Activated B cell treated with CpG ODN at 0.5 μM for 24 hours (primary cell): ENCODE measurements at places on chromosomes 5 and 9. TPM values are rescaled to one million over a fixed set of nuclear protein-coding genes. Genes with fewer than 3 reads are reported as not detected.

GRCh38 chr9:128089299-128089698 is 21.3 kb downstream of the SLC25A25 start:
- no peak for DNase-seq

- no peak for DNase-seq
These were observed 2.7 kb downstream of the BTNL9 start for GRCh38 chr5:181042722-181043121.

DNA sequence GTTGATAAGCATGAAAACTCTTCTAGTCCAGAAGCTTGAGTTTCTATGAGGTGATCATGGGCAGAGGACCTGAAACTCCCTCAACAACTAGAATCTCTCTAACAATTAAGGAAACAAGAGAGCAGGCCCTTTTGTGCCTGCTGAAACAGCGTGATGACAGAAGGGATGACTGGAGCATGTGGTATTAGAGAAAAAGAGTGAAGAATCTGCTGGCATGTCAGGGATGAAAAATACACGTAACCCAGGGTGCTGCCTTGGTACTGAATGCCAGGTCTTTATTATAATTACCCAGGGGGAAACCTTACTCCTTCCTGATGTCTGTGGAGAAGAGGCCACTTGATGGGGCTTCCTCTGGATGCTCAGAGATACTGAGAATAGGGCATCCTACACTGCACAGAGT is 167.8 kb downstream of the CRB2 start:
- DNase-seq = no peak

DNA sequence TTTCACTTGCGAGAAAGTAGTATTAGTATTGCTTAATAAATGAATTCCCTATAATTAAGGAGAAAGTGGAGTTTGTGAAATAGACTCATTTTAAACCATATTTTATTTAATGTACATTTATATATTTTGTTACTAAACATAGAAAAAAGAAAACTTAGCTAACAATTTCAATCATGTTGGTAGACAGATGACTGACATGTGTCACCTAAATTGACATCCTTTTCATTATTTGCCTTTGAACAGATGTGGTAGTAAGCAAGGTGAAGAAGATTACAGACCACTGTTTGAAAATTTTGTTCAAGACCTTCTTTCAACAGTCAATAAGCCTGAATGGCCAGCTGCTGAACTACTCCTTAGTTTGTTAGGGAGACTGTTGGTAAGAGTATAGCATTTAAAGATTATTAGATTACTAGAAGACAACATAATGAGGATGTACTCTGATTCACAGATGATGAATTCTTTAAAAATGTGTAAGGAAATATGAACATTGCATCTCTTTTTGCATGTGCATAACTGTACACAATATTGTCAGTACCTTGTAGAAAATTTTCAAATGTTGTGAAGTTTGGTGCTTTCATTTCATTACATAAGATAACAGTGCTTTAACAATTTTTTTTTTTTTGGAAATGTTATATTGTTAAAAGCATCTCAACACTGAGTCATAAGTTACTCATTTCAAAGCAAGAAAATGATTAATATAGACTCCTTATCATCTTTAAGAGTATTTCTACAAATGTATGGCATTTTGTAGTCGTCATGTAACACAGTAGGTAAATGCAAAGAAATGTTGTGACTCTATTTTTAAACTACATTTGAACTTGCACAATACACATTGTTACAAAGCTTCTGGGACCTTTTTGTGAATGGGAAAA is 139.5 kb downstream of the NIPBL start:
- no peak for DNase-seq

DNA sequence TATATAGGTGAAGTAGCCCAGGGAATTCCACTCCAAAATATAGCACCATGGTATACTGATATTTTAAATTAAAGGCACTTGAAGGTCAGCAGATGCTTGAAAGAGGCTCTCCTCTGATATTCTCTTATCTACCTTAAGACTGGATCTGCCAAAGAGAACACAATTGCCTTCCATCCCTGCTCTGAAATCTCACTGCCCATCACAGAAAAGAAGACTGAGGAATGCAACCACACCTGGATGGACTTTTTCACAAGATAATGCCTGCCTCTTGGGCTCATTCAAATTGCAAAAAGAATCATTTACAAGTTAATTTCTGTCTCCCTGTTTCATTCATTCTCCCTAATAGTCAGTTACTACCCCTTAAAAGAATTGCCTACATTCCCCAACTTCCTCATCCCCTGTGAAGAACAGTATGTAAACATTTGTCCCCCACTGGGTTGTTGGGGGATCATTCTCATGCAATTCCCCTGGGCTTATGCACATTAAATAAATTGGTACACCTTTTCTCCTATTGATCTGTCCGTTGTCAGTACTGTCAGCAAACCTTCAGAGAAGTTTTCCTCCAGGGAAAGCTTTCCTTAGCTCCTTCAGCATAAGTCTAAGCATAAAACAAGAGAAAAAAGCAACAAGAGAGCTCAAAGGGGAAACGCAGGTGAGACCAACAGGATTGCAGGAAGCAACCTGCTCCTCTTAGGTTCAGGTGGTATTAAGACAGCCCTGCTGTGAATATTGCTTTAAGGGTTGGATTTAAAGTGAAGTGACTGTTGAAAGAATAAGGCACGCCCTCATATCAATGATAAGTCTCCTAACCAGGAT is 171.4 kb upstream of the SLC30A5 start:
- DNase-seq = no peak

DNA sequence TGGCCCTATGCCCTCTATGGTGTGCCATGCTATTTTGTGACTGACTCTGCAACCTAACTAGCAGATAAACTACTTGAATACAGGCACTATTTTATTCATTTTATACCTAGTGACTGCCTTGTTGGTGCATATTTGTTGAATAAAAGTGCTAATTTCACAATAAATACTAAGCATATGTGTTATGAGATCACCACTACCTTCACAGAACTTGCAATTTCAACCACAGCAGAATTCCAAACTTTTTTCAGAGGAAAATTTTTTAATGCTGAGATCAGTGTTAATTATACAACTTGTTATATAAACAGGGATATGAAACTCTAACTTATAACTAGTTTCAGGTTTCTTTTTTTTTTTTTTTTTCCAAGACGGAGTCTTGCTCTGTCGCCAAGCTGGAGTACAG is 94.8 kb downstream of the NR3C1 start:
- no peak for DNase-seq

- DNase-seq = no peak
These were observed 15.7 kb downstream of the FBN2 start for GRCh38 chr5:128522336-128522735.

DNA sequence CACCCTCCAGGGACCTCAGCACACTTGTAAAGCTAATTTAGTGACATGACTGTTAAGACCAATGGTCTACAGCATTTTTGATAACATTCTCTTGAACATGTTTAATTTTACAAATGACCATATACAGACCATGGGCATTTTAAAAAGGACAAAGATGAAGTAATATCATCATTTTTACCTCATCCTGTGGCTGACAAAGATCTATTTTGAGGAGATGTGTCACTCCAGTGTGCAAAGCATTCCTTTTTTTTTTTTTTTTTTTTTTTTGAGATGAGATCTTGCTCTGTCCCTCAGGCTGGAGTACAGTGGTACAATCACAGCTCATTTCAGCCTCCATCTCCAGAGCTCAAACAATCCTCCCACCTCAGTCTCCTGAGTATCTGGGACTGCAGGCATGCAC is 118.2 kb upstream of the TBC1D2 start:
- DNase-seq = no peak

DNA sequence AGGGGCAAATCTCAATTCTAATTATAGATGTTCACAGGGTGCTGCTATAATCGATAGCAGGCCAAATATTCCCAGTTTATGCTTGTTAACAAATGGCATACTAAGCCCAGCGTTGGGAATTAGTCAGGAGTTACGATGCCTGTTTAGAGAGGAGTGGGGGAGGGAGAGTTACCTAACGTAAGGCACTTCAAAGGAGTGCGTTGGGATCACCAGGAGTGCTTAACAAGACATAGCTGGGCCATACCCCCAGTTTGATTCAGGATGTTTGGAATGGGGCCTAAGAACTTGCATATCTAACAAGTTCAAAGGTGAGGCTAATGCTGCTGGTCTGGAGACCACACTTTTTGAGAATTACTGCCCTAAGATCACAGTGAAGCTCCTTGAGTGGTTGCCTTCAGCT is 14.5 kb upstream of the SRP19 start:
- no peak for DNase-seq

DNA sequence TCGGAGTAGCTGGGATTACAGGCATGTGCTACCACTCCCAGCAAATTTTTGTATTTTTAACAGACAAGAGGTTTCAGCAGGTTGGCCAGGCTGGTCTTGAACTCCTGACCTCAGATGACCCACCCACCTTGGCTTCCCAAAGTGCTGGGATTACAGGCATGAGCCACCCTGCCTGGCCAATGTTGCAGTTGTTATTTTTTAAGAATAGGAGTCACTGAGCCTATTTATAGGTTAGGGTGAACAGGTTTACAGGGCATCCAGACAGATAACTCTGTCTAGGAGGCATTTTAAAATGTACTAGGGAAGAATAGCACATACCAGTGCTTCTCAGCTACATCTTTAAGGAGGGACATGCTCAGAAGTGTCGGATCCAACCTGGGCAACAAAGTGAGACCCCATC is 60.1 kb upstream of the BNC2 start:
- DNase-seq = no peak

- no peak for DNase-seq
These were observed 28.0 kb upstream of the BNC2 start for GRCh38 chr9:16898464-16898863.

DNA sequence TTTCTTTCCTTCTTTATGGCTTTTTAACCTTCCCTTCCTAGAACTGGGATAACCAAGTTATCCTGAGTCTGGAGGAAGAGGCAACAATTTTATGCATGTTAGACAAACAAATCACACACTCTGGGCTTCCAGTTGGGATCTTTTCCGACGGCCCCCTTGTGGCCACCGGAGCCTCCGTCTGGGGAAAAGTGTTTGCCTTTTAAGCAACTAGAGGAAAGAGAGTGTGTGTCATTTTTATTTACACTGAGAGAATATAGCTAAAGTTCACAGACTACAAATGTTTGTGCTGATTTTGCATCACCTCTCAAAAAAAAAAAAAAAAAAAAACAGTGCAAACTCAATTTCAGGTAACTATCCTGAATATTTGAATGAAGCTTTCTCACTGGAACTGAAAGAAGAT is 126.2 kb downstream of the SEMA6A start:
- DNase-seq = no peak

- DNase-seq = no peak
These were observed 323.4 kb downstream of the PSAT1 start for GRCh38 chr9:78620303-78620702.

DNA sequence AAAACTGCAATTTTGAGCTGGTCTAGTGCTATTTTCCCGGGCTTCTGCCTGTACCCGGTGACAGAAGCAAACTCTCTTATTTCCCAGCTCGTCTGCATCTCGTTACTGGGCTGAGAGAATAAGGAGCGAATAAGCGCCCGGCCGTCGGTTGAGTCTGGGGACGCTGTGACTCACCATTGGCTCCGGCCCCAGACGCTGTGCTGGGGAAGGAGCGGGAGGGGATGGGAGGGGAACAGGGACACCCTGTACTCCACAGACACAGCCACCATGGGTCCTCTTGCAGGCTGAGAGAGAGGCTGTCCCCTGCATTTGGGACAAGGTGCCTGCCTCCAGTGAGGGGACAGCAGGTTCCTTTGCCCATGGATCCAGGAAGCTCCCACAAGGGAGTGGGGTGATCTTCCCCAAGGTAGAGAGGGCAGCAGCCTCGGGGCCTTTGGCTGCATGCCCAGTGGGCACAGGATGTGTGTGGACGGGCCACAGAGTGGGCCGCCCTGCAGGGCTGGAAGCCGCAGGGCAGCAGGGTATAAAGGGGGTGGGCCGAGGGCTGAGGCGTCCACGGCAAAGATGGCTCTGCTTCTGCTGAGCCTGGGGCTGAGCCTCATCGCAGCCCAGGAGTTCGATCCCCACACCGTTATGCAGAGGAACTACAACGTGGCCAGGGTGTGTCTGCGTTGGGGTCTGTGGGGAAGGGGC is at the start of gene LCN9:
TSS of gene LCN9 (plus strand) at position 552 of the 693 bp plus-strand sequence. CDS start at position 565, 13 bp downstream.
- no peak for DNase-seq

DNA sequence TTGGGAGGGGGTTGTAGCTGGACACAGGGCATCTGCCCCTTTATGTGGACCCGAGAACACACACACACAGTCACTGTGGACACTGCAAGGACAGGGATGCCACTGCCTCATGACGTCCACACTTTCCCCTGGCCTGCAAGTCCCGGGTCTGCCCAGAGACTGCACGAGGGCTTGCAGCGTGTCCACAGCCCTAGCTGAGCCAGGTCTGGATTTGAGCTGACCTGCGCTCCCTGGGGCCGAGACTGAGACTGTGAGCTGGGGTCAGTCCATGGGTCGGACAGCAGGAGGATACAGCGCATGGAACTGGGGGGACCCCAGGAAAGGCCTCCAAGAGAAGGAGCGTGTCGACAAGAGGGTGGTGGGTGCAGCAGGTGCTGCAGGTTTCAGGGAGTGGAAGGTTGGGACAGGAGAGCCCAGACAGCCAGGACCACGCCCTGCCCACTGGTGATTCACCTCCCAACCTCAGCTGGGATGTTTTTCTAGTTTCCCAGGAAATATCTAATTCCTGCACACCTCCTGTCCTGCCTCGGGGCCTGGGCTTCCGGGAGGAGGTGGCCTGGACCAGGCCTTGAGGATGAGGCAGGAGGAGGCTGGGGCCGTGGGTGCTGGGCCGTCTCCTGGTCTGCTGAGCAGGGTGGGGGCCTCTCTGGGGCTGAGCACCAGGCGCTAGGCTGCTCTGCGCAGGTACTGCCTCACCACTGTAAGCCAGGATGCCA is 806 bp upstream of the RNF224 start:
- no peak for DNase-seq

GRCh38 chr9:109843641-109844040 is 63.6 kb downstream of the PALM2AKAP2 start:
- DNase-seq = no peak

DNA sequence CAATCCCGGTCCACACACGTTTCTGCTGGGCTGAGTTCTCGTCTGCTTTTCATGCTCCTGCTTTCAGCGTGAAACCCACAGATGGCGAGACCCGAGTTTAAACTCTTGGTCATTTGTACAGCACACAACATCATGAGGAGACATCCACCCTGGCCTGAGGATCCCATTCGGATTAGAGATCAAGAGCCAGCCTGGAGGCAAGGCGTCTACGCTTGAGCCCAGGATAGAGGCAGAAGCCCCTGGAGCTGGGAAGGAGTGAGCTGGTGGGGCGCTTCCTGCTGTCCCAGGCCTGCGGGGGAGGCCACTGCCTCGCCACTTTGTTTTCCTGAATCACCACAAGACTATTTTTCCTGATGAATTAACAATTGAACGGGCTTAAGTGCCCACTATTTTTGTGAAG is 281.9 kb upstream of the IRX4 start:
- no peak for DNase-seq

GRCh38 chr9:69157751-69158466 is 16.2 kb upstream of the TJP2 start:
- DNase-seq = no peak

SLC34A3 gene
- total RNA-seq = not detected in 2 replicates

MEF2C gene
- 348 and 359 TPM in 2 replicates for total RNA-seq

PHF24 gene
- 0.13 TPM in 1 of 2 replicates, not detected in the other for total RNA-seq

PLCXD3 gene
- total RNA-seq = not detected in 2 replicates

WNK2 gene
- 0.24 TPM in 1 of 2 replicates, not detected in the other for total RNA-seq

DNAJC25 gene
- total RNA-seq = 3.5 and 4.3 TPM in 2 replicates

SPINK7 gene
- not detected in 2 replicates for total RNA-seq

OTP gene
- not detected in 2 replicates for total RNA-seq

GARIN3 gene
- total RNA-seq = not detected in 2 replicates

NAIP gene
- total RNA-seq = 11.2 and 15.0 TPM in 2 replicates
